ENCODE measurements at places on chromosomes 3 and 15.
A peak's percentile ranks its signal among the peaks of the same experiment; 100 is the strongest.

- no peak for DNase-seq
Observed at GRCh38 chr3:49260806-49261324, 16.2 kb downstream of the C3orf62 start.

DNA sequence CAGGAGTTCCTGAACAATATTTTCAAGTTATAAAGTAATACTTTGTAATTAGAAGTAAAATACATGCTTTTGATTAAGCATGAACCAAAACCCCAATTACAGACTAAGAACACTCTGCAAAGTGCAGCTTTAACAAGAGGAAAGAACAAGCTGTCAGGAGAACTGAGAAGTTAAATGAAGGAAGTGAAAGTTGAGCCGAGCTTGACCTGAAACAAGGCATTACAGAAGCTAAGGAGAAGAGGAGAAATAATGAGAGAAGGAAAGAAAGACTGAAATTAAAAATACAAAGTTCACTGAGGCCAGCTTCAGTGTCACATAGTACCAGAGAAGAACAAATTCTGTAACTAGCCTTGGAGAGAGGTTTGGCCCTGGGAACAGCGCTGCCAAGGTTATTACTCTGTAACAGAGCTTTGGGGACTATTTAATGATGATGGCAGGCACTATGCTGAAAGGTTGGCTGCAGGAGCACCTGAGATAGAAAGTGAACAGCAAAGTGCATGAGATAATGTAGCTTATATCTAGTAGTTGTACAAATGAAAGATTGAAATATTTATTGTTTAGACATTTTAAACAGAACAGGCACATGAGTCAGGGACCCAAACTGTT, 241.9 kb upstream of the PEX5L start:
- DNase-seq = no peak

DNA sequence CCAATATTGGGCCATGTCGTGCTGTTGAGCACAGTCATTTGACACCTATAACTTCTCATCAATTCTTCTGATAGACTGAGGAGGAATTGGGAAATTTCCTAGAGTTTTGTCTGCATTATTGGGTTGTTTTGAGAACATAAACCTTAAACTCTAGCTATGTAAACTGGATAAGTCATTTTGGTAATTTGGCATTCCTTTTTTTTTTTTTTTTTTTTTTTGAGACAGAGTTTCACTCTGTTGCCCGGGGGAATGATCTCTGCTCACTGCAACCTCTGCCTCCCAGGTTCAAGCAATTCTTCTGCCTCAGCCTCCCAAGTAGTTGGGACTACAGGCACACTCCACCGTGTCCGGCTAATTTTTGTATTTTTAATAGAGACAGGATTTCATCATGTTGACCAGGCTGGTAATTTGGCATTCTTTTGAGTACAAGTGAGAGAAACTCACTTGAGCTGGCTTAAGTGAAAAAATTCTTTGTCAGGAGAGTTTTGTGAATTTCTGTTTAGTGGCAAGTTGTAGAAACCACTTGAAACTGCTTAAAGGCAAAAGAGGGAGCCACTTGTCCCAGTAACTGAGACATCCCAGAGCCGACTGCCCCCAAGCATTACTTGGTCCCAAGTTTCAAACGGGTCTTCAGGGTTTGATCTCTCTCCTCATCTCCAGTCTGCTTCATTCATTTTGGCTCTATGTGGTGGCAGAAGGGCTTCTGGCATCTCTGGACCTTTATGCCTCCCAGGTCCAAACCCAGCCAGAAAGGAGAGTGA, 34.9 kb downstream of the FLNB start:
- no peak for DNase-seq

- DNase-seq = no peak
Observed at GRCh38 chr15:44782516-44782915, 46.2 kb downstream of the TRIM69 start.

DNA sequence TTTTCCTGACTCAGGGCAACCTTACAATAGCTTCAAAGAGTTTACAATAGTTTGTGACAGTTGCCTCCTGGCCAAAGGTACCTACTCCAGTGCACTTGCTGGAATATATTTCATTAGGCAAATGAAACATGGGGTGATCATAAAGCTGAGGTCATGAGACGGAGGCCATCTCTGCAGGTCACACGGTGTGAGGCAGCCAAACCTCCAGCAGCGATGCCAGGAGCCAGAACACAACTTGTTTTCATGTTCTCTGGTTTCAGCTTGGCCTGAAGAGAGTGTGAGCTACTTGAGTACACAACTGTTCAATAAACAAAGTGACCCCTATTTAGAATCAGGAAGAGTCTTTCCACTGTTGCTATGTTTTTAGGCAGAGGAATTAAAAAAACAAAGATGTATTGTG, 42.7 kb upstream of the PYGO1 start:
- no peak for DNase-seq

DNA sequence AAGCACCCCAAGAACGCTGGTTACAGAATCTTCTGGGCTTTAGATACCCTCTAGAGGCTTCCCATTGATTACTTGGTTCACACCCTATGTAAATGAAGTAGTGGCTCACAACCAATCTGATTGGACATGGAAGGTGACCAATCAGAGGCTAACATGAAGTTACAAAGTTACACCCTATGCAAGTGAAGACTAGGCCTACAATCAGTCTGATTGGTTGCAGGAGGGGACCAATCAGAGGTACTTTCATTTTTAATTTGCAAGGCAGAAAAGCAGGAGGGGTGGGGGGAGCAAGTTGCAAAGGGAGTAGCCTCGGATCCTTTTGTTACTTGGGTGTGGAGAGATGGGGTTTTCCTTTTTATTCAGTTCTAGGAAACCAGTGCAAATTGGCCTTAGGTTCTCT, 11.1 kb upstream of the RTP2 start:
- DNase-seq = peak; percentile 15

DNA sequence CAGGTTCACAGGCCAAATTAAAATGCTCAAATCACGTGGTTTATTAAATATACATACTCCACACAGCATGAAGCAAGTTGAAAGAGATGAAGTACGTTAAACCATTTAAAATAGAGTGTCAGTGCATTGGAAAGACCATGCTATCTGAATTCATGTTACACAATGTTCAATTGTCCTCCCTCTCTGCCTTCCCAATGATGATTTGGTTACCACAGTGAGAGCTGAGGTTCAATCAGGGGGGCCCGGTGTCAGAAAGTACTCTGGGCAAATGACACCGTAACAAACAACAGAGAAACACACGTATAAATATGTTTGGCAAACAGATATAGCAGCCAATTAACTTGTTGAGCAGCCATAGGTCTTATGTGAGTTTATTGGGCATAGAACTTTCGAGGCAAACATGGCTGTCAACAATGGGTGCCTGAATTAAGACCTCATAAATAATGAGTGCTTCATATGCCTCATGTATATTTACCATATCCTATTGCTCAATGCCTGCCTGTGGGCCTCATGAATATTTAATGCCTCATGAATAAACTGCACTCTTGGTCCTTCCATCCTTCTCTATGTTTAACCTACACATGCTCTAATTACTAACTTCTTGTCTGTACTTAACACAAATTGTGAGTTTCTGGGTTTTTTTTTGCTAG, 641.5 kb downstream of the PLOD2 start:
- DNase-seq = no peak

DNA sequence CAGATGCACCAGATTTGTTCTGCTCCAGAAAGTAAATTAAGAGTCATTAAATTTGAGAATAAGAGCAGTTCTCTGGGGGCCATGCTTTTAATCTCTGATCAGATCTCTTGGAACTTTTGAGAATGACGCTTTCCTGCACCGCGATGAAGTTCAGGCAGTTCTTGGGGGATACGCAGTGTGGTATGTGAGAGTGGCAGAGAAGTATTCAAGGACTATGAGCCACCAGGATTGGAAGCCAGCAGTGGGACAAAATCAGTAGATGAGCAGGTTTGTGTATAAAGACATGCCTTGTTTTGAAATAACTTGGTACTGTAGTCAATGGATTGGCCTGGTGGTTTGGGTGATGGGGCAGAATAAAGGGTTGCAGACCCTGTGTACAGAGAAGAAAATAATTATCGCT, 483.6 kb downstream of the ERC2 start:
- DNase-seq = no peak

DNA sequence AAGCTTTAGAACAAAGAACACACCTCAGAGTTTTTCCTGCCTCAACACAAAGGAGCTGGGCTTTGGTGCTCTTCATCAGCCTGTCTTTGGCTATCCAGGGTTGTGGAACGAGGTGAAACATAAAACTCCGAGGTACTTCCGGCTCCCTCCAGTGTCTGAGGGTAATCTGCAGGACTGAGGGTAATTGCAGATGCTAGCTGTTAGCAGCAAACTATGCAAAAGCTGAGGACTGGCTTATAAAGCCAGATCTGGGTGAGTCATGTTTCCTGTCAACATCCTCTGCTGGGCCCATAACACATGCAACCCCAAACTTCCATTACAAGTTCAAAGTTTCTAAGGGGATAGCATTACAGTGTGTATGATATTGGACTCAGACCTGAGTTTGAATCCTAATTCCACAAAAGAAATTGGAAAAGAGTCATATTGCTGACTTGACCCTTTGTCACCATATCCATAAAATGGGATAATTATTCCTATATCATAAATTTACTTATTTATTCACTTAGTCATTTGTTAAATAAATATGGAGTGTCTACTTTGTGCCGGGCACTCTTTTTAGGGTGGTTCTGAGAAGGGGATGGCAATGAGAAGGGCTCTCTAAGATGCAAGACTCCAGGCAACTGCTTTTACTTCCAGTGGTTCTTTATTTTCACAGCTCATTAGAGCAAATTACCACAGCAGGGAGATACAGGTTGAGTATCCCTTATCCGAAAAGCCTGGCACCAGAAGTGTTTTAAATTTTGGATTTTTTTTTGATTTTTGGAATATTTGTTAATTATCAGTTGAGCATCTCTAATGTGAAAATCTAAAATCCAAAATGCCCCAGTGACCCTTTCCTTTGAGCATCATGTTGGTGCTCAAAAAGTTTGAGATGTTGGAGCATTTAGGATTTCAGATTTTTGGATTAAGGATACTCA, 9.5 kb upstream of the TRIM69 start:
- DNase-seq = peak; percentile 93

DNA sequence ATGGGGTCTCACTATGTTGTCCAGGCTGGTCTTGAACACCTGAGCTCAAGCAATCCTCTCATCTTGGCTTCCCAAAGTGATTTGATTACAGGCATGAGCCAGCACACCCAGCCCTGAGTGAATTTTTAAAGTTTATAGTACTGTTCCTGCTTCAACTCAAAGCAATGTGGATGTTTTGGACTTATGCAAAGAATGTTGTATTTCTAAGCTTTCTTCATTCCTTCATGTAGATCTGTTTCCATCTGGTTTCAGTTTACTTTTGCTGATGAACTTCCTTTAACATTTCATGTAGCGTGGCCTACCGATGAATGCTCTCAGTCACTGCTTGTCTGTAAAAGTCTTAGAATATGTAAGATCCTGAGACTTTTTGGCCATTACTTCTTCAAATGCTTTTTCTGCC, 23.2 kb downstream of the NRG4 start:
- no peak for DNase-seq

DNA sequence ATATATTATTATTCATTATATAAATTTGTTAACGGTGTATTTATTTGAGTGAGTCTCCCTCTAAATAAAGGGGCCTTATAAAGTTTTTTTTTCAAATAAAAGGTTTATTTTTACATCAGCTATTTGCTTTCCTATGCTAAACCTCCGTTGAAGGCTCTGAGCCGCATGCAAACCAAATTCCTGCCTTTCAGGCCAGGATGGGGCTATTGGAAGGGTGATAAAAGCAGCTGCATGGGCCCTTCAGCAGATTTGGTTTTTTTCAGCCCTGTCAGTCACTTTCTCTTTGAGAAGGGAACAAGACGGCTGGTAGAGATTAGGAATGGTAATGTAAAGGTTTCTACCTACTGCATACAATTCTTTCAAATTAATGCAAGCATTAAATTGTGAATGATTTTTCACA, 244.2 kb downstream of the WNT5A start:
- DNase-seq = no peak

GRCh38 chr3:190131329-190131728, 10.6 kb upstream of the P3H2 start:
- DNase-seq = peak; percentile 9

DNA sequence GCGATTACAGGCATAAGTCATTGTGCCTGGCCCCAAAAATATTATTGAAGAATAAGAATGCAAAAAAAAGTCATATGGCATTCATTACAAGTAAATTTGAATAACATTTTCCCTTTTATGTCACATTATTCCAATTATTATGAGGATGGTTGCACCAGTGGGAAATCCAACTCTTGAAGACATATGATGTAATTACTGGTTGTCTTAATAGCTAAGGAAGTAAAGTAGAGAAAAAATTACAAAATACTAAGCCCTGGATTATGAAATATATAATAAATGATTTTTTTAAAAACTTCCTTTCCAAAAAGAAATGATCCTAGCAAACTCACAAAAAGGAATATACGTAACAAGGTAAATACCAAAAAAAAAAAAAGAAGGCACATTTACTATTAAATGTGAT, 98.9 kb downstream of the FMN1 start:
- DNase-seq = no peak

- no peak for DNase-seq
Observed at GRCh38 chr3:141539431-141540187, 52.8 kb downstream of the RASA2 start.

GRCh38 chr3:60758831-60759230, 492.4 kb downstream of the FHIT start:
- DNase-seq = no peak

DNA sequence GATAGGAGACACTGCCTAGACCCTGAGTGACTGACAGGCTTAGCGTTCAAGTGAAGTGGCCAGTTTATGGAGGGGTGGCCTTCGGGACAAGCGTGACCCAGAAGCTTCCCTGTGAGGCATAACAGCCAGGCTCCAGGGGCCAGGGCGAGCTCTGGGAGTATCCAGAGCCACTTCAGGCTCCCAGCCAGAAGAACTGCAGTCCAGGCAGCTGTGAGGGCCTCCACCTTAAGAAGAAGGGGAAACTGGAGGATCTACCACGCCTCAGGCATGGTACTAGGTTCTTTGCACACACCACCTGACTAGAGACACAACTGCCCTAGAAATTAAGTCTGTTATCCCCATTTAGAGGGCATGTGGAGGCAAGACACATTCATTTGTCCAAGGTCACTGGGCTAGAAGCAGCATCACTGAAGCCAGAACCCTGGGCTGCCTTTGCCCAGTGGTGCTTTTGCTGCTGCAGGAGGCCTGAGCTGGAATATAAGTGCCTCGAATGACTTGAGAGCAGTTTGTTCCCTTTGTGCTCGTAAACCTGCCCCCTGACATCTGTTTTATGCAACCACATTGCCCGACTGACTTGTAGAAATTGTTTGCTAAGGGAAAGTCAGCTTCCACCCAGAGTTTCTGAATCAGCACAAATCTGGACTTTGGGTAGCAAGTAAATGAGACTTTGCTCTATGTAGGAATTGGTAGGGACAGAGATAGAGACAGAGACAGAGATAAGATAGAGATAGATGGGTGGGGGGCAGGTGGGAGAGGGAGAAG, 23.3 kb downstream of the RASGRF1 start:
- no peak for DNase-seq

- no peak for DNase-seq
Observed at GRCh38 chr3:178060407-178060806, 475.8 kb upstream of the KCNMB2 start.

DNA sequence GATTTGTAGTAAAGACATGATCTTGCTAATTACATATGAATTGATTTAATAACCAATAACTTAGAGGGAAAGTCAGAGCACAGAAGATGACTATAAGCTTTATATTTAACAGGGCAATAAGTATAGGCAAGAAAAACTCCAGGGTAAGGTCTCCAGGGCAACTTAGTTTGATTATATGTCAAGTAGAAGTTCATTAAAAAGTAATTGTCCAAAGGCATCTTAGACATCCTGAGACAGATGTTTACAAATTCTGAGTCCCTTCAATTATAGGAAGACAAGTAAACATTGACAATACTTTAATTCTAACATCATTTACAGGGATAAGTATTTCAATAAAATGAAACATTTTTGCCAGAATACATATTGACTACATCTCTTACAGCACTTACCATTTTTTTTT, 416.0 kb downstream of the RAP2B start:
- DNase-seq = no peak

Data from hematopoietic multipotent progenitor cell (in vitro differentiated cells).